ENCODE measurements at places on chromosomes 5 and 9.

DNA sequence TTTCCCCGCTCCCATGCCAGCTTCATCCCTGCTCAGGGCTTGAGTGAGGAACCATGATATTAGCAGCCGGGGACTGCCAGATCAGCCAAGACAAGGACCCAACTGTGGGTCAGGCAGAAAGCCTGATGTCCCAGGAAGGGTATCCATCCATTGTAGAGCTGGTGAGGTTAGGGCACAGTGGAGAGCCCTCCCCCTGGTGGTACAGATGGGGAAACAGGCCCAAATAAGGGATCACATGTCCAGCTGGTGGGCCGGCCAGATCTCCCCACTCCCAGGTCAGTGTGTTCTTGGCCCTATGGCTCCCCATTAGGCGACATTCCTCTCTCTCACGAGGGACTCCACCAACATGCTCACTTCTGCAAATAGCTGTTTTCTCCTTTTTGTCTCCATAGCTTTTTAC, 9.0 kb downstream of the CDX1 start:
- no peak for DNase-seq

- no peak for DNase-seq
Observed at GRCh38 chr5:173317091-173317730, 11.0 kb downstream of the STC2 start.

DNA sequence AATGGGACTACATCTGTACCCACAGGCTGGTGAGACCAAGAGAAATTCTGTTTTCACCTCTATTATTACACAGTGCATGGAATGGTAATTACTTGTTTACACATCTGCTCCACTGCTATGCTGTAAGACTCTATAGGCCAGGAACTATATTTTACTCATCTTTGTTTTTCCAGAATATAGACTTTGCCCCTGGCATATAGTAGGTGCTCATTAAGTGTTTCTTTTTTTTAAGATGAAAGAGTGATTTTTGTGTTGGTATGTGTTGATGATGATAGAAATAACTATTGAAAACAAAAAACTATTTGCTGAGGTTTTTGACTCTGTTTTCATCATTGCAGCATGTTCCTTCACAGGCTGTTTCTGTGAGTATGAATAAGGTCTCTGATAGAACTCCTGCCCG, 294.7 kb downstream of the CSNK1G3 start:
- no peak for DNase-seq

DNA sequence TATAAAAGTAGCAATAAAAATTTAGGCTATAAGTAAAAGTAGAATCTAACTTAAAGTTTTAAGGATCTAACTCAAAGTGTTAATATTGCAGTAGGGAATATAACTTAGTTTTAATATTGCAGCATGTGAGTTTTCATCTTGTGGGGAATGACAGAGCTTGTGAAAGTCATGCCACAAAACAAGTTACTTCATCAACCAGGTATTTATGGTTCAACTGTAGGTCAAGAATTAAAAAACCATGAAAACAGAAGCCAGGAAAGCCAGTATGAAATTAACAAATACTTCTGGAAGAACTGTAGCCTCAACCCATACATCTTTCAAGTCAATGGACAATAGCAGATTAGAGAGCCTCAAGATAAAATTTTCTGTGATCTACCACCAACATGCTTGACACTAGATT, 19.0 kb downstream of the HMGCS1 start:
- no peak for DNase-seq

- DNase-seq: no peak
Observed at GRCh38 chr5:146208916-146209522, 5.6 kb downstream of the RBM27 start.

All from stimulated activated CD8-positive, alpha-beta memory T cell treated with anti-CD3 and anti-CD28 coated beads, Interleukin-15, amount 100 ng/mL, for 4 hours (primary cell).